ENCODE measurements at places on chromosomes 1 and 21. TPM values are rescaled to one million over a fixed set of nuclear protein-coding genes. Genes with fewer than 3 reads are reported as not detected.
A peak's percentile ranks its signal among the peaks of the same experiment; 100 is the strongest.

The FDPS gene
- total RNA-seq: 153 TPM

The ARHGAP29 gene
- total RNA-seq: 32.5 TPM

GRCh38 chr1:203593723-203594122 is 32.9 kb upstream of the ATP2B4 start:
- DNase-seq: no peak

DNA sequence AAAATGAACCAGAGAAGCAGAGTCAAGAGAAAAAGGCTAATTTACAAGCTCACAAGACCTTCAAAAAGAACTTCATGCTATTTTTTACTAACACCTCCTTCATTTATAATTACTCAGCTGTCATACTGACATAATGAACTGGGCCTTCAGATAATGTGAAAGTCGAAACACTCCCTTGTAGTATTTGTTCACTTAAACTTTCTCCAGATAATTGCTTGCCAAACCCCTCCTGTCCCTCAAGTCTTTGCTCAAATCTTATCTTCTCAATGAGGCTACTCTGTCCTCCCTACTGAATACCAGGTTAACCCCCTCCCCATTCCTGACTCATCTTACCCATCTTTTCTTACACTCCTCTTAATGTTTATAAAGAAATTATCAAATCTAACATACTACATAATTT is 11.1 kb upstream of the MAP3K21 start:
- no peak for DNase-seq

GRCh38 chr1:9291914-9292360 is 757 bp upstream of the SPSB1 start:
- DNase-seq: peak; percentile 85

The ADGRL4 gene
- total RNA-seq: 139 TPM

The FCER1A gene
- not detected for total RNA-seq

The LAMC1 gene
- total RNA-seq: 564 TPM

GRCh38 chr21:25094695-25095094 is 512.6 kb downstream of the MRPL39 start:
- no peak for DNase-seq

The ERG gene
- 9.9 TPM for total RNA-seq

The SON gene
- 138 TPM for total RNA-seq

DNA sequence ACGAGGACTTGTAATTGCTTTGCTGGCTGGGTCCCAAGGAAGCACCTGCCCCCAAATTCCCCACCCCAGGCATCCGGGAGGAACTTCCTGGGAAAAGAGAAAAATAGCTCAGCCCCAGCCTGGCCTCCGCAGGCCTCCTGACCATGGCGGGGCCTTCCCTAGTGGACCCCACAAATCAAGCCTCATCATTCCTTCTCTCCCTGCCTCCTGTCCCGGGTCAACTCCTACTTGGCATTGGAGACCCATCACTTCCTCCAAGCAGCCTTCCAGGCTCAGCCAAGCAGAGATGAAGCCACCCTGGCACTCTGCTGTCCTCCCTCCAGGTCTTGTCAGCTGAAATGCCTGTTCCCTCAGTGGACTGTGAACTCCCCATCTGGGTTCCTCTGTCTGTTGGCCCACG is 38.0 kb downstream of the AJAP1 start:
- no peak for DNase-seq

DNA sequence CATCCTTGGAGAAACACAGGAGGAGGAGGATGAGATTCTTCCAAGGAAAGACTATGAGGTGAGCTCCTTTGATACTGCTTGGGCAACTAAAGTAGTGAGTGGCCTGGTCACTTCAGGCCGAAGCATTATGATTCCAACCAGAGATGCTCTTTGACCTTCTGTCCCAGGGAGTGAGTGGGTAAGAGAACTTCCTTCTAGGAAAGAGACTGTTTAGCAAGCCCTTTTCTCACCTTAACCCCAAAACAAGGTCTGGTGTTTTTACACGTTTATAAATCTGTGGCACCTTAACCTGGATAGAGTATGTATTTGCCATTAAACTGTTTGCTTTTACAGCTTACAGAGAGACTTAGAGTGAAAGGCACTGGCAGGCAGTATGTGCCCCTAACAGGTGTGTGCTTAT is 1.1 kb downstream of the CLCN6 start:
- DNase-seq: no peak

- DNase-seq: no peak
These were observed 63.1 kb upstream of the SLC2A1 start for GRCh38 chr1:43021547-43022474.

Data from fibroblast of the aortic adventitia (primary cell).